ENCODE measurements at places on chromosomes 13 and 19.

- DNase-seq, result no peak
These were observed 9.0 kb downstream of the ZNF331 start for GRCh38 chr19:53546758-53547513.

GRCh38 chr19:46963093-46963734 is 56.4 kb upstream of the NPAS1 start:
- no peak for DNase-seq

GRCh38 chr13:113008851-113009250 is 39.8 kb downstream of the MCF2L start:
- DNase-seq, result no peak

- no peak for DNase-seq
These were observed 1189.9 kb downstream of the UQCRFS1 start for GRCh38 chr19:28023064-28023463.

DNA sequence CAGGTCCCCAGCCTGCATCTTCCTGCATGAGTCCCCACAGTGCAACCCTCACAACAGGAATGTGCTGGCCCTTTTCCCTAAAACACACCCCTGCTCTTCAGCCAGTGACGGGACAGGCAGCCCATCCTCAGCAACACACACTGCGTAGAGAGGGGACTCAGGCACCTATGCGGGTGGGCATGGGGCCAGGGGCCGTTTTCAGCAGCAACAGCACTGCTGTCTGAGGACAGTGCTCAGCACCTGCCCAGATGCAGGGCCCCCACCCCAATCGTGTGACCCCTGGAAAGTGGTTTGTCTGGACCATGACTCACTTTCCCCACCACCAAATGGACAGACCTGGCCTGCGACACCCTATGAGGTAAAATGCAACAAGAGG is 28.0 kb upstream of the ISYNA1 start:
- no peak for DNase-seq

GRCh38 chr13:21478881-21479808 is 20.0 kb upstream of the ZDHHC20 start:
- DNase-seq, result no peak

GRCh38 chr13:102220681-102221228 is 181.1 kb downstream of the FGF14 start:
- DNase-seq, result no peak

GRCh38 chr19:32874605-32875004 is 5.0 kb upstream of the SLC7A9 start:
- DNase-seq, result no peak
